M059J (cell line): ENCODE measurements at places on chromosomes 16 and 17. TPM values are rescaled to one million over a fixed set of nuclear protein-coding genes. Genes with fewer than 3 reads are reported as not detected.

Gene KRTAP3-1
- 0.64 and 0.71 TPM in 2 replicates for total RNA-seq

Gene SNN
- total RNA-seq, result 9.2 and 14.7 TPM in 2 replicates

Gene MFSD11
- 15.8 and 16.4 TPM in 2 replicates for total RNA-seq

GRCh38 chr16:30472328-30472942, at the start of gene ITGAL:
Gene ITGAL (plus strand): TSS chr16:30472742. CDS start chr16:30472838, 96 bp downstream.
- DNase-seq, result no peak

DNA sequence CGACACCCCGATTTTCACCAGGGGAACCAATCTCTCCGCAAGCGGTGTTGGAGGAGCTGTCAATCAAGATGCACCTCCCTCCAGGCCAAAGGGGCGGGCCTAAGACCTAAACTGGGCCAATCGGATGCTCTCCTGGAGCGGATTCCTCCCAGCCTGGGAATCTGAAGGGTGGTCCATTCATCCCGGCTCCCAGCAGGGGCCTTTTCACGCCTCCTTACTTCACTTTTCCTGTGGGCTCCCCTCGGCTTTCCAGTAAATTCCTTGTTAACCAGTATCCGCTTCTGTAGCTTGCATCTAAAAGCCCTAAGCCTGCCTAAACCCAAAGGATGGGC, 17.1 kb downstream of the C16orf74 start:
- DNase-seq, result no peak

DNA sequence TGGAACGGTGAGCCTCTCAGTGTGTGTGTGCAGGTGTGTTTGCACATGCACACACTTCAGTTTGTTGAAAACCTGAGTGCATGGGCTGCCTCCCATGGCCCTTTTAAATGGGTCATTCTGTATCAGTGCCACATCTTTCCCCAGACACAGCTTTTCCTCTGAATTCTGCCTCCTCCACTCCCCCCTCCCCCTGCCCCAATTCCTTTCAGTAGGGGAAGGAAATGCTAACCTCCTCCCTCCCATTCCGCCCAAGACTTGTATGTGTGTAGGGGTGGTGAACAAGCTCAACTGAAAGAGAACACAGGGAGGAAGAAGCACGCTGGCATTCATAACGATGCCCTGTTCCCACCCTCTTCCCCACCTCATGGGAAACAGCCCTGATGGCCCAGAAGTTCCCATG, 34.3 kb downstream of the C17orf75 start:
- DNase-seq, result no peak

DNA sequence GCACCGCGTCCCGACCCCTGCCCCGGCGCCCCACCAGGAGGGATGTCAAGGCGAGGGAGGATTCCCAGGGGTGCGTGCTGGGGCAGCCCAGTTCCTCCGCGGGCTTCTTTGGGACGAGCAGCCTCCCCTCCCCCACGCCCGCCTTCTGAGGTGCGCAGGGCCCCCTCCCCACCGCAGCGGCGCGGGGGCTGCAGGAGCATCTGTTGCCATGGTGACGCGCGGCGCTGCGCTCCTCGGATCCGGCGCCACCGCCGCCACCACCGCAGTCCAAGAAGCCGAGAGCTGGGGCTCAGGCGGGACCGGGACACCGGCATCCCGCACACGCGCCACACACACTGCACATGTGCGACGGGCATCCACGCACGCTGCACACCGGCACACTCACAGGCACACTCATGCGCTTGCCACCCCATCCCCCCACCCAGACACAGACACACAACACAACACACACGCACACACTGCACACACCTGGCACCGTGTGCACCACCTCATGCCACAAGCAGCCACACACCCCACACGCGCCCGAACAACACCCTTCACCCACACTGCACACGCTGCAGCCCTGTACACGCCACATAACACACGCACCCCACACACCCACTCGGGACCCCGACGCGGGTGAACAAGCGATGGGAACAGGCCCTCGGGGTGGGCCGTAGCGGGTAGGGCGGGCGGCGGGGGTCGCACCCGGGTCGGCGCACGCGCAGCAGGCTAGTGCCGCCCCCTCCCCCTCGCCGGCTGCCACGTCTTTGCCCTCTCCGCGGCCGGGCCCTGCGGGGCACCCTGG, 17.0 kb downstream of the ENPP7 start:
- DNase-seq, result no peak

DNA sequence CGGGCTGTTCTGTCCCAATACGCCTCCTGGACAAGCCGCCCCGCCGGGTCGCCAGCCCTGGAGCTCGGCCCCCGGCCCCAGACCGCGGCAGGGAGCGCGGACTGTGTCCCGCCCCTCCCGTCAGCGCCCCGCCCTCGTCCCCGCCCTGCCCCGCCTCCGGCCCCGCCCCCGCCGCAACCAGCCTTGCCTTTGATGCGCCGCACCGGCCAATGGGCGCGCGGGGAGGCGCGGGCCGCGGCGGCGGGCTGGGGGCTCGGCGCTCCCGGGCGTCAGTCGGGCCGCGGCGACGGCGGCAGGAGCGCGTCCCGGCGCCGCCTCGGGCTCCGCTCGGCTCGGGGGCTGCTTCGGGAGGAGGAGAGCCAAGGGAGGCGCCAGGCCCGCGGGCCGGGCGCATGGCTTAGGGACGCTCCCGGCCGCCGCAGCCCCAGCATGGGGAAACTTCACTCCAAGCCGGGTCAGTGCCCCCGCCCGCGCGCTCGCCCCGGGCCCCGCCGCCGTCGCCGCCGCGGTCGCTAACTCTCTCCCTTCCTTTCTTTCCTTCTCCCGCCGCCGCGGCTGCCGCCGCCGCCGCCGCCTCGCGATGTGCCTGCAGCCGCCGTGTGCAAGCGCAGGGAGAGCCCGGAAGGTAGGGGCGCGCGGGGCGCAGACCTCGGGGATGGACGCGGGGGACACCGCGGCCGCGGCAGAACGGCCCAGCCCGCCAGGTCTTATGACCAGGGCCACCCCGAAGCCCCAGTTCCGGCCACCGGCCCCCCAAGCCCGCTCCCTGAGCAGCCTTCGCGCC, at the start of gene NKD1:
TSS of gene NKD1 (plus strand) at position 272 of the 784 bp plus-strand sequence. CDS start at position 430, 158 bp downstream.
- peak; percentile 43 for DNase-seq
